ENCODE measurements at places on chromosomes 16 and 17.

DNA sequence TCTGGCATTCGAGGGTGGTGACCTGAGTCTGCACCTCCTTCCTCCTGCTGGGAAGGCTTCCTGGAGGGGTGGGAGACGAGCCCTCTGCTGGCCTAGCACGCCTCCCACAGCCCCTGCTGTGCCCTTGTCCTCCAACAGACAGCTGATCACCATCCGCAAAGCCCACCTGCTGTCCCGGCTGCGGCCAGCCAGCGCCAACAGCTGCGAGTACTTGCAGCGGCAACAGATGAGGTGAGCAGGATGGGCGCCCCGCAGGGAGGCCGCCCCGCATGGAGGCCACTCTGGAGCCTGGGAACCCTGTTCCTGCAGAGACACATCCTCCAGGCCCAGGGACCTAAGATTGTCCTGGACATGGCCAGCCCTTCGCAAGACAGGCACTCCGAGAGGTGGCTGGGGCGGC, 21.6 kb downstream of the UBALD1 start:
- H3K36me3 ChIP-seq = no peaks in the 10 kb centered on the region
- H3K27ac ChIP-seq = no peak overlapping the region
- no peaks in the 10 kb centered on the region for H3K4me1 ChIP-seq
- peaks cover 15% of the 10 kb centered on the region for H3K27me3 ChIP-seq
- H3K4me3 ChIP-seq = no peak overlapping the region

GRCh38 chr16:85752511-85753420, 1.9 kb upstream of the C16orf74 start:
- no peak overlapping the region for H3K4me3 ChIP-seq
- ATAC-seq = no peak
- no peak overlapping the region for H3K27ac ChIP-seq
- no peaks in the 10 kb centered on the region for H3K36me3 ChIP-seq
- peaks cover 18% of the 10 kb centered on the region for H3K4me1 ChIP-seq

GRCh38 chr16:66292241-66292935, 74.1 kb upstream of the CDH5 start:
- no peak for ATAC-seq
- H3K36me3 ChIP-seq = no peaks in the 10 kb centered on the region
- no peak overlapping the region for H3K4me3 ChIP-seq
- no peak overlapping the region for H3K27ac ChIP-seq

DNA sequence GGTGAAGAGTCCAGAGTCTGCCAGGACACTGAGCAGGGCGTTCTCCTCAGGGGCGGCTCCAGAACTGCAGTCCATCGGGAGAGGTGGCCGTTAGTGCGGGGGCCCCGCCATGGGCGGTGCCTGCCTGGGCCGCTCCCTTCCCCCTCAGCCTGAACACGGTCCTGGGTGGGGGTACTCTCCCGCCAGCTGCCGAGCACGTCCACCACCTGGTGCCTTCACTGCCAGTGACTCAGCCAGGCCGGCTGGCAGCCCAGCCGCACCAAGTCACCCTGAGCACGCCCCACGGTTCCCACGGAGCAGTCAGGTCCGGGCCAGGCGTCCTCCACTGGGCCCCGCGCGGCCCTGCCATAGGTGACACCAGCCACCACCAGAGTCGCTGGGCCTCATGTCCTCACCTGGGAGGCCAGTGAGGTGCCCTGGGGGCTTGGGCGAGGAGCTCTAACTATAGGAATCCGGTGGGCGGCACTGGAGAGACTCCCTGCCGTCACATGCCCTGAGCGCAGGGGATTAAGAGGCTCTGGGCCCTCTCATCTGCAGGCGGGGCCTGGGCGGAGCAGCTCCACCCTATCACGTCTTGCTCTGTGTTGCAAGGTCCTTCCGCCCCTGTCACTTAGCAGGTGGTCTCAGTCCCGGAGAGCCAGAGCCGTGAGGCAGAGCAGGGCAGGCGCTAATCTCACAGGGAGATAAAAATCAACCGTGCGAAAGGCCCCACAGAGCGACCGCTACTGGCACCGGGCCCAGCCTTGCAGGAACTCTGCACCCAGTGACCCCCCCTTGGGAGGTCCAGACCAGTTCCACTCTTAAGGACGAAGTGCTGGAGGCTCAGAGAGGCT, 14.3 kb downstream of the PIEZO1 start:
- H3K36me3 ChIP-seq = no peaks in the 10 kb centered on the region
- no peaks in the 10 kb centered on the region for H3K27me3 ChIP-seq
- peaks cover 83% of the 10 kb centered on the region for H3K4me1 ChIP-seq

DNA sequence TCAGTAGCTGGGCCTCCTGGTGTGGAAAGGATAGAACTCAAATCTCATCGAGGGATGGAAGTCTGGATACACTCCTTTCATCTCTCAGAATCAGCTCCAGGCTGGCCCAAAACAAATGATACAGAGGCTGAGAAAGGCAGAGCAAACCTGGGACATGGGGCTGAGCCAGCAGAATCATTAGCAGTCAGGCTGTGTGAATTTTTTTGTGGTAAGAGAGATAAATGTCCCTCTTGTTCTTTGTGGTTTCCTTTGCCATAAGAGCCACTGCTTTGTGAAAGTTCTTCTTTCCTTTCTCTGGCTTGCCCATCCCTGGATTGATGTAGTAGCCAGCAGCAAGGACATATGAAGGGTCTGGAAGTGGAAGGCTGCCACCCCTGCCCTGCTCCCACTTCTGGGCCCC, 146.2 kb downstream of the CDH13 start:
- H3K27ac ChIP-seq = no peak overlapping the region
- H3K4me3 ChIP-seq = no peak overlapping the region
- no peaks in the 10 kb centered on the region for H3K36me3 ChIP-seq

- H3K27me3 ChIP-seq = no peaks in the 10 kb centered on the region
- ATAC-seq = no peak
- H3K36me3 ChIP-seq = no peaks in the 10 kb centered on the region
- peaks cover 6% of the 10 kb centered on the region for H3K4me1 ChIP-seq
- H3K27ac ChIP-seq = no peak overlapping the region
- no peak overlapping the region for H3K4me3 ChIP-seq
Observed at GRCh38 chr17:66339561-66339960, 37.1 kb downstream of the PRKCA start.

DNA sequence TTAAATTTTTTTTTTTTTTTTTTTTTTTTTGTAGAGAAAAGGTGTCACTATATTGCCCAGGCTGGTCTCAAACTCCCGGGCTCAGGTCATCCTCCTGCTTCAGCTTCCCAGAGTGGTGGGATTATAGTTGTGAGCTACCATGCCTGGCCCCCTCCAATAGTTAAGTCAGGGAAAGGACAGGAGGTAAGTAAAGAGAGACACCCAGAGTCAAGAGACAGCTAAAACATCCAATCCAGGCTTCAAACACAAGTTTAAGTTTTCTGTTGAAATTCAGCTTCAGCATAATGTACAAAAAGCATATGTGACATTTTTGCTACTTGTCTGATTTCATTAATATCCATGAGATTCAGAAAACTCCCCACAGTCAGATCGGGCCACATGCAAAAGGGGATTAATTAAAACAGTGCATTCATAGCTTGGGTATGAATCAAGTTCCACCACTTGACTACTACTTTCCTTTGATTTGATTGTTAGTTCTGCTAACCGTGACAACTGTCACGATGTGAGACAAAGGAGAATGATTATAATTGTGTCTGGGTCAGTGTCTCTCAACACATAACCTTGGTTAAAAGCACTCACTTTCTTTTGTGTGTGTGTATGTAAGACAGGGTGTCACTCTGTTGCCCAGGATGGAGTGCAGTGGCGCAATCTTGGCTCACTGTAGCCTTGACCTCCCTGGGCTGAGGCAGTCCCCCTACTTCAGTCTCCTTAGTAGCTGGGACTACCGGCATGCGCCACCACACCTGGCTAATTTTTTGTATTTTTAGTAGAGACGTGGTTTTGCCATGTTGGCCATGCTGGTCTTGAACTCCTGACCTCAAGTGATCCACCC, 184.9 kb downstream of the PARN start:
- H3K27ac ChIP-seq = no peak overlapping the region
- no peak overlapping the region for H3K4me3 ChIP-seq
- no peaks in the 10 kb centered on the region for H3K4me1 ChIP-seq
- H3K27me3 ChIP-seq = no peaks in the 10 kb centered on the region

GRCh38 chr16:89437991-89438390, 52.4 kb downstream of the ANKRD11 start:
- H3K4me1 ChIP-seq = peaks cover 7% of the 10 kb centered on the region
- no peak for ATAC-seq
- H3K27me3 ChIP-seq = no peaks in the 10 kb centered on the region
- no peaks in the 10 kb centered on the region for H3K36me3 ChIP-seq
- H3K4me3 ChIP-seq = no peak overlapping the region
- no peak overlapping the region for H3K27ac ChIP-seq

- ATAC-seq = no peak
- H3K4me1 ChIP-seq = no peaks in the 10 kb centered on the region
- H3K27me3 ChIP-seq = no peaks in the 10 kb centered on the region
- no peak overlapping the region for H3K4me3 ChIP-seq
- no peak overlapping the region for H3K27ac ChIP-seq
- peaks cover 6% of the 10 kb centered on the region for H3K36me3 ChIP-seq
Observed at GRCh38 chr17:57689254-57689653, 55.8 kb downstream of the CCDC182 start.

GRCh38 chr17:18954321-18954720, 2.4 kb downstream of the SLC5A10 start:
- H3K27me3 ChIP-seq = peaks cover 6% of the 10 kb centered on the region
- no peak overlapping the region for H3K4me3 ChIP-seq
- H3K27ac ChIP-seq = no peak overlapping the region
- no peaks in the 10 kb centered on the region for H3K36me3 ChIP-seq
- no peak for ATAC-seq

Data from gastroesophageal sphincter (tissue), 4 donors.